ENCODE measurements at places on chromosomes 5 and 9.

DNA sequence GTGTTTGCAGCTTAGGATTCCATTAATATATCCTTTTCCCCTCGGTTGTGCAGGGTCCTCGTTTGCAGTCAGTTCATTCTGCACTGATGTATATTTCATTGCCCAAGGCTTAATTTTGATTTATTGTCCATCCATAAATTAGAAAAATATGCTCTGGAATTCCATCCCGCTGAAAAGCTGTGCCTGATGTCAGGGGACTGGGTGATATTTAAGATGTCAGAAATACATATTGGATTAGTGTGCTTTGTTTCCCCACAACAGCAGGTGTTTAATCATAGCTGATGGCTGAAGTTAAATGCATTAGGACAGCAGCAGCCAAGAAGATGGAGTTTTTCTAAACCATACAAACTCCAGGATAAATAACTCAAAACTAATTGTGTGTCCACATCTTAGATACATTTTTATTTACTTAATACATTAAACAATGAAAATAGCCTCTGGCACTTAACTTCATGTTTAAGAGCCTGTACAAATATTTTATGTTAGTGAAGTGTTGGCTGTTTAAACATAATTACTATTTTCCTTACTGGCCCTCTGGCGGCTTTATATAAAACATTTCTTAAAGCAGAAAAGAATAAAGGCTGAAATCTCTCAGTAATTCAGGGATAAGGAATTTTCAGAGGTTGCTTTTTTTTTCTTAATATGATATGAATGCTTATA, 170.4 kb upstream of the TBCA start:
- no peak for DNase-seq

DNA sequence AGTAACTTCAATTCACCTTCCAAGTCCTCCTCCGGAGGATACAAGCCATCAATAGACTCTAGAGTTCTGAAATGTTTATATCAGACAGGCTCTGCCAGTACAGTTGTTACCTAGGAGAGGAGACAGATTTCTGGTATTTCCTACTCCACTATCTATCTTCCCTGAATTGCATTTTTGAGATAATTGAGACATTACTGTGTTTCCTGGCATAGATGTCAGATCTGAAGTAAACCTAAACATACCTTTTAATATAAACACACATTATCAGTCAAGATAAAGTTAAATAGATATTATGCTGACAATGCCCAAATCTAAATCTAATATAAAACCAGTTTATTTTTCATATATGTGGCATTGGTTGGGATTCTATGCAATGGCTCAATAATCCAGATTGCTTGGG, 8.2 kb upstream of the TYRP1 start:
- no peak for DNase-seq

DNA sequence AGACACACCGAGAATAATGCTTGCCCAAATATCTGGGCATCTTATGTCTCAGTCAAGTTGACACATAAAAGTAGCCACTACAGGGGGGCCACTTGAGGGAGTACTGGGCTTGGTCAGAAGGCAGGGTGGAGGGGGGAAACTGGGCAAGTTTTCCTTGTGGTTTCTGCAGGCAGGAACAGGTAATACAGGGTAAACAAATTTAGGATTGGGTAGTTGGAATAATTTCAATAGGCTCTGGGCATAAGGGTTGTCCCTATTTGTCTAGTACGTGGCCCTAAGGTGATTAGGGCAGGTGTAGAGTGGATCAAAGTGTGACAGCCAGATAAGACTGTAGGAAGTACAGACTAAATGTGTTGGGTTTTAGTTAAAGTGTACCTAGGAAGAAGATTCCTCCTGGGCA, 353.1 kb downstream of the TLE4 start:
- no peak for DNase-seq

- DNase-seq = no peak
These were observed 17.2 kb upstream of the PDCD1LG2 start for GRCh38 chr9:5492965-5493678.

DNA sequence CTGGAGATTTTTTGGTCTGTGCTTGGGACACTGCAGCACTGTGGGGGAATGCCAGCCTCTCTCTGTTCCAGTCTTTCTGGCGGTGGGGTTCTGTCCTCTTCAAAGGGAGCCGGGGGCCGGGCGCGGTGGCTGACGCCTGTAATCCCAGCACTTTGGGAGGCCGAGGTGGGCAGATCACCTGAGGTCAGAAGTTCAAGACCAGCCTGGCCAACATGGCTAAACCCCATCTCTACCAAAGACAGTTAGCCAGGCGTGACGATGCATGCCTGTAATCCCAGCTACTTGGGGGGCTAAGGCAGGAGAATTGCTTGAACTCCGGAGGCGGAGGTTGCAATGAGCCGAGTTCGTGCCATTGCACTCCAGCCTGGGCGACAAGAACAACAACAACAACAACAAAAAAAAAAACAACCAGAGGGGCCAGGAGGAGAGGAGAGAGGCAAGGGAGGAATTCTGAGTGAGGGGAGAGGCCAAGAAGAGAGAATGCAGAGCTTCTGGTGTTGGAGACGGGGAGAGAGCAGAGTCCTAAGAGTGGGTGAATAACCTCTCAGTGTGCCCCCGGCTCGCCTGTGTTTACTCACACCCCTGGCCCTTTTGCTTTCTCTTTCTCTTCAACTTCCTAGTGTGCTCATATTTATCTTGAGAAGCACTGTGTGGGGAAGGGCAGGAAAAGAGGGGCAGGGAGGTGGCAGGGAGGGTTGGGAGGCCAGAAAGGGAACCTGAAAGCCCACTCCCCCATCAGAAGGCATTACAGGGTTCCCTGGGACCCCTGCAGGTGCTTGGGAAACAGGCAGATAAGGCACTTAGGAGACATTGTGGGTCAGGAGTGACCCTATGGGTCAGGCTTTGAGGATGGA, 3.2 kb upstream of the SET start:
- DNase-seq = no peak

DNA sequence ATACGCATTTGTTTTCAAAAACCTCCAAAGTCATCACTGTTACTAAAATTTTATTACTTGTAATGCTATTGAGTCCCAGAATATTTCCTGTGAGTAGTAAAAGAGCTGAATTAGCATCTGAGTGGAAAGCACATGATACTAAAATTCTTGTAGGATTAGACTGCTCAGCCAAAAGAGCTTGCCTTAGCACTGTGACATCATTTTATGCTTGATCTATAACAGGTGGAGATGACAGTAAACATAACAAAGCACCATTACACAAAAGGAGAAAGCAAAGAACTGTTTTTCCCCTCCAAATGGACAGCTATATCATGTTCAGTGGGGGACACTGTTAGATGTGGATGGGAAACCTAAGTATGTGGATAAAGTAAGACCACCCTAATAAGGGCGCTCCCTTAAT, 5.8 kb upstream of the JAK2 start:
- DNase-seq = no peak

GRCh38 chr5:123414974-123415373, 8.2 kb downstream of the CEP120 start:
- DNase-seq = no peak

DNA sequence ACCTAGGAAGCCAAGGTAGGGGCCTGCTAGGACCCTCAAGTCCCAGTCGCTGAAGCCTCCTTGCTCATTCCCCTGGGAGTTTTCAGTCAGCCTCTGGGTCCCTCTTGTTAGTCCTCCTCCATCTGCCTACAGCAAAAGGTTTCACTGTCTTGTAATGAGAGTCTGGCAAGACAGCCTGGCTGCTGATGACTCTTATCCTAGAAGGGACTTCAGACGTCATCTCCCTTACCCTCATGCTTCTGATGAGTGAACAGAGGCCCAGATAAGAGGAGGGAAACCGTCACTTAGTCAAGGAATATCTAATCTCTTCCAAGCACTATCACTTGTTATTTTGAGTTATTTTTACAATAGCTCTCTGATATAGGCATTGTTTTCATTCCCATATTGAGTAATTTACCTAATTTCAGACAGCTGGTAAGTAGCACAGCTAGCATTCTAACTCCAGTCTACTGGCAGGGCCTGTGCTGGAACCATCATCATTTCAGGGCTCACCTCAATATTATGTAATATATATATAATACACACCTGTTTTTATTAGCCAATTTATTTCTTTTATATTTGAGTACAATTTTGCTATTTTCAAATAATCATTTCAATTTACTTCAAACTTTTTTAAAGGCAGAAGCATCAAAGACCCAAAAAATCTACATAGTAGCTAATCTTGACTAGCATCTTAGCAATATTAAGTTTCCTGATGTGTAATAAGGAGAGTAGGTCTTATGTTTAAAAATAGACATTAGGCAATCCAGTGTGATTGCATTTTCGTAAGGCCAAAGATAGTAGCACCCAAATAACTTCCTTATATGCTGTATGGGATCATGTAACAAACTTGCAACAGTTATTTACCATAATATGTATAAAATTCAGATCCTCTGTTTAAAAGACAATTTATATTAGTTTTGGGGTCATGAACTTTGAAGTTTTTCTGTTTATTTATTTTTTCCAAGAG, 7.9 kb downstream of the CMYA5 start:
- DNase-seq = no peak

DNA sequence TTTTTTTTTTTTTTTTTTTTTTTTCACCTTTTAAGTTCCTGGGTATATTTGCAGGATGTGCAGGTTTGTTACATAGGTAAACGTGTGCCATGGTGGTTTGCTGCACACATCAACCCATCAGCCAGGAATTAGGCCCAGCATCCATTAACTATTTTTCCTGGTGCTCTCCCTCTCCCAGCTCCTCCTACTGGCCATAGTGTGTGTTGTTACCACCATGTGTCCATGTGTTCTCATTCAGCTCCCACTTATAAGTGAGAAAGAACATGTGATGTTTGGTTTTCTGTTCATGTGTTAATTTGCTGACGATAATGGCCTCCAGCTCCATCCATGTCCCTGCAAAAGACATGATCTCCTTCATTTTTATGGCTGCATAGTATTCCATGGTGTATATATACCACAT, 350.5 kb downstream of the MAN2A1 start:
- no peak for DNase-seq

GRCh38 chr5:3615217-3615616, 19.6 kb downstream of the IRX1 start:
- DNase-seq = no peak

GRCh38 chr9:127810378-127811187, 7.9 kb downstream of the FPGS start:
- no peak for DNase-seq

DNA sequence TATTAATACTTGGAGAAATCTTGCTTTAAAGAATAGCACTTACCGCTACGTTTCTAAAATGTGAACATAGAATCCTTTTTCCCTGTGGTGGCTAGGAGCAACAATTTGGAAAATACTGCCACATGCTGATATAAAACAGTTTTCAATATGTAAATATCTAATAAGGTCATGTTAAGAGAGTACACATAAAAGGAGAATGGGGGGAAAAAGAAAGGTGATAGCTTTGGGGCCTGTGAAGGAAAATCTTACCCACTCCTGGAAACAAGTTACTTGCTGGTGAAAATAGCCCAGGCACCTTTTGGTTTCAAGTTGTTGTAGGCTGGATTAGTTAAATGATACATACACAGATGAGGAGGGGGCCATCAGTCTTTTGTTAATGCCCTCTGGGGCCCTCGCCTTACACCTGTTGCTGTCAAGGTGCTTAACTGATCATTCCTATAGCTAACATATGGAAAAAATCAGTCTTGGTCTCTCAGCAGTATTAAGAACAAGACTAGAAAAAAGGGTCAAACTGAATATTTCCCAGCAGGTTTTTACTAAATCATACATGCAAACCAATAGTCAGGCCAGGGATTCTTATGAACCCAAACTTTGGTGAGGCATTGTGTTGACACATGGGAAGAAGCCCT, 24.1 kb downstream of the FYB1 start:
- no peak for DNase-seq

DNA sequence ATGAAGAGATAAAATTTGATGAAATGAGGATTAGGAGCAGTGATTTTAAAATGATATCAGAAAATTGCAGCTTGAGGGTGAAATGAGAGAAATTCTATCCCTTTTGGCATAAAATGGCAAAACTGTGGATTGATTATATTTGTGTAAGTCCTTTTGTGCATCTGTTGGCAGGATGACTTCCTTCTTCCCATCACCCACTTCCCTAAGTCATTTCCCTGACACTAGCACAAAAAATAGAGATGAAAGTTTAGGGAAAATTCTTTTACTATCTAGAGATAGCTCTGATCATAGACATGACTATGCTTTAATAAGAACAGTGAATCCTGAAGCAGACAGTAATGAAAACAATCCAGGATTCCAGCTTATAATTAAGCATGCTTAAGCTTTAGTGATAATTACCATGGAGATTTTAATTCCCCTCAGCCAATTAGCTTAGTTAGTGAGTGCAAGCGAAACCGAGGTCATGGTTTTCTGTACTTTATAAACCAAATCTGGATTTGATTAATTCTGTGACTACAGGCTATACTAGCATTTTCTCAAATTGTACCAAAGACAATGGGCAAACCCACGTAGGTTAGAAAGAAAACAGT, 163.6 kb upstream of the TARS1 start:
- no peak for DNase-seq

GRCh38 chr9:38708759-38709158, 11.2 kb downstream of the FAM240B start:
- no peak for DNase-seq

DNA sequence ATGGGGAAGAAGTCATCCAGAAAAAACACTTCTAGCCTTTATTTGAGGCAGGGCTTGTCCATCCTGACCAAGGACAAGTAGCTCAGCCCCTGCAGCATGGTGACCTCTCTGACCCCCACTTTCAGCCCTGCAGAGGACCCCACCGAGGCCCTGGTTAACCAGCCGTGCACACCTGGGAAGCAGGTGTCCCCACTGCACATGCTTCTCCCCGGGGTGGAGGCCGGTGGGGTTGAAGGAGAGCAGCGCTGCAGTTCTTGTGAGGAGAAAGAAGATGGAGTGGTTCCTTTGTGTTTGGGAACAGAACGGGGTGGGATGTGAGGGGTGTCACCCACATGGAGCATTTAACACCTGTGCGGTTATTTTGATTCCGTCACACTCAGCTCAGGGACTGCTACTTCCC, 21.1 kb upstream of the ZBTB34 start:
- DNase-seq = no peak

DNA sequence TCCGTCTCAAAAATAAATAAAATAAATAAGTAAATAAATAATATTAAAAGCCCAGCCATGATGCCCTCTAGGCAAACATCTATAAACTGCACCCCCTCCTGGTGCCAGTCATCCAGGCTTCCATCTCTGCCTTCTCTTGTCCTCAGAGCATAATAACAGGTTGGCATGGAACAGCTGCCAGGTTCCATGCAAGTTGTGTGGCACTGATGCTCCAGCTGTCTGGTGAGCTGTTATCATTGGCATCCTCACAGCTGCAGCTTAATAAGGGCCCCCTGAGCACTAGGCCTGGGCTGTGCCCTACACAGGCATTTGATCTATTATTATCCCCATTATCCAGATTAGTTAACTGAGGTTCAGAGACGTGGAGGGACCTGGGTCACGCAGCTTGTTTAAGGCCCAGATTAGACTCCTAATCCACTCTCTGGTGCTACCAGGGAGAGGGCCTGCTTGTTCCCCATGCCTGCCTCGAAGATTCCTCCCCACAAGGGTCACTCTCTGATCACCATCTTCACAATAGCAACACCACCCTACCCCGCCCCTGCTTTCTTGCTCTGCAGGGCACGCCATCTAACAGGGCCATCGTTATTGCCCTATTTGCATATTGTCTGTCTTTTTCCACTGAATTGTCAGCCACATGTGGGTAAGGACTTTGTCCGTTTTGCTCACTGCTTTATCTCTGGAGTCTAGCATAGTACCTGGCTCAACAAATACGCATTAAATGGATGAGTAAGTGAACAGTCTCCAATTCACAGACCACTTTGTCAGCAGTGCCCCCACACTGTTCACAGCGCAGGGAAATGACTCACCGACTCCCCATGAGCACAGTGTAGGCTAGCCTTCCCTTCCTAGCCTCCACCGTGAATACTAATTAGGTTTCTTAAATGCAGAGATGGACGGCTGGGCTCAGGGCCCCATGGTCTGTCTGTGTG, 1.5 kb upstream of the DNM1 start:
- DNase-seq = no peak

- no peak for DNase-seq
These were observed 60.9 kb downstream of the ARHGEF28 start for GRCh38 chr5:73686912-73687311.
